ENCODE measurements at places on chromosomes 3 and 15.

- no peak for DNase-seq
Observed at GRCh38 chr3:69558912-69559311, 173.0 kb upstream of the FRMD4B start.

- DNase-seq = no peak
Observed at GRCh38 chr3:155603302-155603701, 141.6 kb downstream of the PLCH1 start.

GRCh38 chr3:123271466-123272159, 69.9 kb downstream of the SEC22A start:
- DNase-seq = no peak

GRCh38 chr15:78617076-78617475, 3.7 kb downstream of the CHRNA3 start:
- DNase-seq = no peak

- peak; percentile 69 for DNase-seq
Observed at GRCh38 chr3:50256978-50257890, 11.7 kb upstream of the SEMA3B start.

GRCh38 chr15:63818629-63819028, 15.1 kb downstream of the HERC1 start:
- no peak for DNase-seq

DNA sequence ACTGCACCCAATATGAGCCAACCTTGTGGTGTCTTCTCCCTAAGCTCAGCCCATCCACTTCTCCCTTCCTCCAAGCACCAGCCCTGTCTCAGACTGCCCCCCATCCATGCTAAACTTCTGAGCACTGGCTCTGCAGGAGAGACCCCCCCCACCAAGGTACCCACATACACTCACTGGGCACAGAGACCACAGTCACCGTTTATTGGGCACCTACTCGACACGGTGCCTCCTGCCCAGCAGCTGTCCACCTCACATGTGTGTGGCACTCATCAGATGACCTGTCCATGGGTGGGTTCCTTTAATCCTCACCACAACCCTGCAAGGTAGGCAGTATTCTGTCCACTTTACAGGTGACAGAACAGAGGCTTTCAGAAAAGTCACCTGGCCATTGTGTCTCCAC, 22.3 kb upstream of the SFMBT1 start:
- DNase-seq = no peak

GRCh38 chr3:186965141-186965879, 35.0 kb downstream of the ST6GAL1 start:
- DNase-seq = no peak

- DNase-seq = no peak
Observed at GRCh38 chr3:37026851-37027250, 33.5 kb downstream of the MLH1 start.

DNA sequence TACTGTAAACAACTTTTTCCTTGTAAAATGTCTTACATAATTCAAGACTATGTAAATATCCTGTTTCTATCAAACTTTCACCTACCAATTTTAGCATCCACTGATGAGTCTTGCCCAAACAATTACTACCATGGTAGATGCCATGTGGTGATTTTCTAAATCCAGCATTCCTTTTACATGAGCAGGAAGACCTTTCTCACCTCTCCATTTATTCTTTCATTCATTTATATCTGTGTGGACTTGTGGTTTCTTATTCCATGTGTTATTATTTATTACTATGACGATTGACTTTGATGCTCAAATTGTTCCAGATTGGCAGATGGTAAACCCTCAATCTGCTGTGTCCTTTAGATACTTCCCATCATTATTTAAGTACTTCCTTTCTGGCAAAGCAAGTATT, 62.4 kb downstream of the IFT57 start:
- DNase-seq = no peak

- no peak for DNase-seq
Observed at GRCh38 chr3:53495146-53495519, 722 bp downstream of the CACNA1D start.

DNA sequence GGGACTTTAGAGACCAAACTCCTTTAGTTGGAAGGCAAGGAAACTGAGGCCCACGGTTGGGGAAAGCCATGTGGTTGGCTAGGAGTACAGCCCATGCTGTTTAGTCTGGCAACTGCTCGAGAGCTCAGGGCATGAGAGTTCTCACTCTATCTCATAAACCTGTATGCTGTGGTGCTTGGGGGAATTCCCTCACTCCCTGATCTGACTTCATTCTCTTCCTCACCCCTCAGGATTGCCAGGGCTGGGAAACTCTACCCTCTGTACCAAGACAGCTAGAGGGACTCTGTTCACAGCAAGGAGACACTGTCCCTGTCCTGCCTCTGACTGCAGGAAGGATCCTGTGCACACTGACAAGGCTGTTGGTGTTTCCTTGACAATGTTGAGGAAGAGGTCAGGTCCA, 230.2 kb downstream of the ZNF621 start:
- no peak for DNase-seq

- DNase-seq = no peak
Observed at GRCh38 chr15:76963596-76963995, 31.3 kb upstream of the PSTPIP1 start.

DNA sequence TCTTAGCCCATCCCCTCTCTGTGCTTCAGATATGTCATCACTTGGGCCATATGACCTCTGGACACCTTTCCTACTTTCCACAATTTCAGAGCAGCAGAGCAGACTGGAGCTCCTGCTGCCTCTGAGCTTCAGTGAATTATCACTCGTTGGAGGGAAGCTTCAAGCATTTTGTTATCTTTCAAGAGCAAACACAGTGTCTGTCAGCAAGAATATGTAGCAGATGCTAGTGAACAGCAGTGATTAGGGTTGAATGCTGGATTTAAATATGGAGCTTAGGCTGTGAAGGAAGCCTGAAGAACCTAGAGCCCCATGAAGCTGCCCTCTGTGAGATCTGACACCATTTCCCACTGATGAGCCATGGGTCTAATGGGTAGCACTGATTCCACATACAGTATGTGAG, 115.4 kb downstream of the UBE3A start:
- no peak for DNase-seq

GRCh38 chr3:194592798-194593752, 40.1 kb downstream of the TMEM44 start:
- DNase-seq = no peak

GRCh38 chr3:126023390-126023789, 54.4 kb downstream of the ROPN1B start:
- DNase-seq = no peak

- no peak for DNase-seq
Observed at GRCh38 chr3:149489060-149489690, 14.7 kb downstream of the TM4SF4 start.

DNA sequence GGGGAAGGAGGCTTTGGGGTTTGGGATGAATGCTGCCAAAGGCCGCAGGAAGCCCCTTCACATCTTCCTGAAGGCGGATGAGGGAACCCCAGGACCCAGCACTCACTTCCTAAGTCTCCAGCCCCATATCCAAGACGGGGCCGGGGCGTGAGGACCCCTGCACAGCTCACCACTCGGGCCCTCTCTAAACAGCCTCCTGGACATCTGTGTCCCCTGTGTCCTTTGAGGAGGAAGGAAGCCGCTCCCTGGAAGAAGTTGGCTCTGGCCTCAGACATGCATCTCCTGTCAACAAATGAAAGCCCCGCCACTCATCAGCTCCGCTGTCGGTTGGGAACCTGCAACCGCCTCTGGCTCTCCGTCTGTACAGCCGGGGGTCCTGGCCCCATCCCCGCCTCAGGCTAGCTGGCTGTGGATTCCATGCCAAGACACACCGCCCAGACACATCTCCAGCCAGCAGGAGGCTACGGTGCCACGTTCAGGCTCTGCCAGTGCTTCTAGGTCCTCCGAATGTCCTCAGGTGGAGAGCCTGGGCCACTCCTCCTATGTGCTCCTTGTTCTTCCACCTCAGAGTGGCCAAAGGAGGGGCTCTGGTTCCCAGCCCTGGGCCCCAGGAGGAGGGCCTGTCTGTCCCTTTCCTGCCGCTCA, 140.0 kb upstream of the MEF2A start:
- DNase-seq = no peak

- no peak for DNase-seq
Observed at GRCh38 chr3:171809611-171809860, 747 bp downstream of the PLD1 start.

GRCh38 chr15:101207867-101208288, 44.0 kb downstream of the CHSY1 start:
- DNase-seq = no peak

GRCh38 chr3:40207796-40208195, 101.7 kb upstream of the EIF1B start:
- DNase-seq = no peak

- DNase-seq = no peak
Observed at GRCh38 chr15:52421029-52421428, 107.7 kb downstream of the MYO5A start.

- DNase-seq = no peak
Observed at GRCh38 chr3:184559336-184559735, 2.2 kb upstream of the EPHB3 start.

- DNase-seq = no peak
Observed at GRCh38 chr3:82044930-82045705, 283.7 kb upstream of the GBE1 start.

GRCh38 chr3:124791639-124792151, 61.4 kb downstream of the UMPS start:
- DNase-seq = no peak

- DNase-seq = no peak
Observed at GRCh38 chr3:86986671-86987420, 4.1 kb downstream of the VGLL3 start.

- no peak for DNase-seq
Observed at GRCh38 chr3:24359645-24360462, 134.8 kb downstream of the THRB start.

- no peak for DNase-seq
Observed at GRCh38 chr15:100680726-100681125, 78.3 kb downstream of the ASB7 start.

DNA sequence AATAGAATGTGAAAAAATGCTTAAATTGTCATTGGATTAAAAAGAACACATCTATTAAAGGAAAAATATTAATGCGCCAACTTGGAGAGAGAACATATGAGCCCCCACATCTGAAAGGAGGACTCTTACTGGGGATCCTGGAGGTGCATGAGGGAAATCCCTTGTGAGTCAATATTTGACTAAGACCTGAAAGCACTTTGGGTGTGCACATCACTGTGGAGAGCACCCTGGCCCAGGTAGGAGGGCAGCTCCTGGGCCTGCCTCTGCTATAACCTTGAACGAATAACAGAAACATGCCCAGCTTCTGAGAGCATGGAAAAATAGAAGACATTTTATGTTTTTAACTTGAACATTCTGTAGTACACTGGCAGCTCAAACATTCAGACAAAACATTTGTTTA, 199.8 kb downstream of the GAP43 start:
- no peak for DNase-seq

DNA sequence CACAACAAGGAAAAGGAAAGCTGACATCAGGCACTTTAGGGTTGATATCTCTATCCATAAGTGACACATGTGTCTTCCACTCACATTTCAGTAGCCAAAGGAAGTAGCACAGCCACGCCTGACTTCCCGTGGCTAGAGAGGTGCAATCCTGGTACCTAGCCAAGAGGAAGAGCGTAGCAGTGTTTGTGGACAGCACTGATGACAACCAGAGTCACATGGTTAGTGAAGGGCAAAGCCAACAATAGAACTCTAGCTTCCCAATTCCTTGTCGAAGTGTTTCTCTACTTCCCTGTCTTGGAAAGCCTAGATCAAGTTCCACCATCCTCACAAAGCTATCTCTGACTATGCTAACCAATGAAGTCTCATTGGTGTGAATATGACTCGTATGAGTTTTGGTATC, 189.2 kb downstream of the RSL24D1 start:
- DNase-seq = no peak

DNA sequence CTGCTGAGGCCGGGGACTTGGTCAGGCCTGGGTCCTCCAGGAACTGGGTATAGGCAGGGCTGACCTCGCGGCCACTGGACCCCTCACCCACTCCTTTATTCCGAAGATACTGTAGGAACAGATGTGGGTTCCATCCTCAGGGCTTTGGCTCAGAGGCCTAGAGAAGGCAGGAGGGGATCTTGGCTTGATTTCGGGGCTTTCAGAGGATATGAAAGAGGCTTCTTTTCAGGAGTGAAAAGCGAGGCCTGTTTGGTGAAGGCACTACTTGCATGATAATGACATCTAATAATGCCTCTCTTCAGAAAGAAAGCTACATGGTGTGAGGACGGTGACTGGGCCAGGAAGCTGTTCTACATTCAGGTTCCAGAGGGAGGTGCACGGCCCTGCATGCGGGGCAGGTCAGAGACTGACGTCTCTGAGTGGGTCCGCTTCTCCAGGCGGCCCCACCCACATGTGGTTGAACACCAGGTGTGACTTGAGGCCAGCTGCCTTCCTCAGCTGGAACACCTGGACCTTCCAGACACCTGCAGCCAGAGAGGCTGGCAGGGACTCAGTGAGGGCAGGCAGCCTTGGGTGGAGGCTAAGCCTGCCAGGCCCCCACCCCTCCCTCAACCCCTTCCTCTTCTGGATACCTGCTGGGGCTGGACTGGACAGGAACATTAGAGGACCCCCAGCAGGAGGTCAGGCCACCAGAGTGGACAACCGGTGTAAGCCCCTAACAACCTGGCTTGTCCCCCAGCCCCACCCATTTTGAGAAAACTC, 31.1 kb upstream of the HHATL start:
- no peak for DNase-seq

- DNase-seq = no peak
Observed at GRCh38 chr3:187210545-187211327, 13.4 kb downstream of the RTP1 start.

- no peak for DNase-seq
Observed at GRCh38 chr3:79598594-79598993, 169.2 kb downstream of the ROBO1 start.

DNA sequence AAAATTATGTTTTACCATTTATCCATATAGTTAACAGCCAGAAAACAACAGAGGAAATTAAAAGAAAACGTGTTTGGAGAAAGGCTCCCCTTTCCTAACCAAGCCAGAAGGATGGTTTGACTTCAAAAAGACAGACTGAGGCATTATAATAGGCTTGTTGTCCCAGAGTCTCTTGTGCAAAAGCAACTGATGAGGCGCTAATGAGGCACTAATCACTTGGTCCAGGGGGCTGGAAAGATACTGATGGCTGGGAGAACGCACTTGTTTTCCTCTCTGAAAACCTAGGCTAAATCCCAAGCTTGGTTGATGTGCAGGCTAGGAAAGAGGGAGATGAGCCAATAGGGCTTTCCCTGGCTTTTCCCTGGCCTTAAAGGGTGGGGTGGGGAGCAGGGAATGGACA, 389.6 kb downstream of the NTRK3 start:
- no peak for DNase-seq

- DNase-seq = no peak
Observed at GRCh38 chr3:177640319-177640965, 443.2 kb upstream of the TBL1XR1 start.

DNA sequence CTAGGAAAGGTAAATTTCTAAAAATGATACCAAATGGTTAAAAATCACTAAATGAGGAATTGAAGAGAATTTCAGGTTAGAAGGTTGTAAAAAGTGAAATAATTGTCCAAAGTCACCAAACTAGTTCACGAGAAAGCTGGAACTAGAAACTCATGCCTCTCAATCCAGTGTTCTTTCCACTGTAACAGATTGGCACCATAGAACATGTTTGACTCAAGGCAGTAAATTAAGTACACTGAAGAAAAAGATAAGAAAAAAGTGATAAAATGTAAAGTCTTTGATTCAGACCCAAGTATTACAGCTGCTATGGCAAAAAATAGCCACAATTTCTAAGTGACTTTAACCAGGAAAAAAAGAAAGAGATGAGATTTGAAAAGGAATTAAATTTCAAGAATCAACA, 26.5 kb downstream of the ZBTB20 start:
- no peak for DNase-seq

- DNase-seq = no peak
Observed at GRCh38 chr3:126618760-126619159, 36.2 kb downstream of the TXNRD3 start.
